CD4-positive, alpha-beta T cell treated with Interferon alpha-2 for 1 hour (primary cell): ENCODE measurements at places on chromosomes 11 and 22.

GRCh38 chr22:26322179-26322905 lies 106.7 kb upstream of the ASPHD2 start:
- DNase-seq = no peak

GRCh38 chr22:50710221-50710620 lies 27.8 kb upstream of the ACR start:
- no peak for DNase-seq

GRCh38 chr11:132674151-132674550 lies 858.1 kb downstream of the OPCML start:
- DNase-seq = no peak

DNA sequence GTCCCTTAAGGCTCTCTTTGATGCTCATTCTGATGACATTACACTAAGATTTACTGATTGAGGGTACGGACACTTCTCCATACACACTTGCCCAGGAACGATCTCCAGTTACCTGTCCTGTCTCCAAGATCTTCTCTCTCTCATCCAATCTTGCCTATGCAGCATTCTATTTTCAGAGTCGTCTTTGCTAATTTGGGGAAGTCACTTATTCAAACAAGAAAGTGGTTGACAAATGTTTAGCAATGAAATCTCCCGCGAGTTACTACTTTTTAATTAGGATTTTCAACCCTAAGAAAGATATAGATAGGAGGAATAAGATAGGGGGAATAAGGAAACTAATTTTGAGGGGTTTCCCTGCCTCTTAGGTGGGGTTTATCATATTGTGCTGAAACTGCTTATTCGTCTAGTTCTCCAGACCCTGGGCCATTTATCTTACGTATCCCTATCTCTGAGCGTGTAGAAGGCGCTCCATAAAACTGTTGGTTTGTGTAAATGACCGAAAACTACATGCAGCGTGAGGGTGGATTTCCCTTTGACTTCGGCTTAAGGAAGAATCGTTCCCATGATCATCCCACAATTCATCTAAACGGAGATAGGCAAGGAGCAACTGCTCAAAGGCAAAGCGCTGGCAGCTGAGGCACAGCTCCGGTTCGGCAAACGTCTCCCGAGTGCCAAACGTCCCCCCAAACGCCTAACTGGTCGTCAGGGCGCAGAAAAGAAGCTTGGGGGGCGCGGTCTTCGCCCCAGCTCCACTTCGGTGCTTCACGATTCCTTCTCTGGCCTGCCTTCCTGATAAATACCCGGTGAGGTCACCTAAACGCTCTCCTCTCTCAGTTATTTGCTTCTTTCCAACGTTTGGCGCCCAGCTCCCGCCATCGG lies 804 bp downstream of the APIP start:
- DNase-seq = no peak

- DNase-seq = no peak
These were observed 784 bp upstream of the SLC43A3 start for GRCh38 chr11:57427727-57428082.

- DNase-seq = no peak
These were observed 19.4 kb downstream of the EHF start for GRCh38 chr11:34640050-34640923.
